ENCODE measurements at places on chromosomes 13 and 19. TPM values are rescaled to one million over a fixed set of nuclear protein-coding genes. Genes with fewer than 3 reads are reported as not detected.

PGLYRP1 gene
- not detected for total RNA-seq

ZNF576 gene
- 13.2 TPM for total RNA-seq

PEAK3 gene
- total RNA-seq: 0.27 TPM

OR7D2 gene
- total RNA-seq: 0.12 TPM

BEST2 gene
- total RNA-seq: not detected

DNA sequence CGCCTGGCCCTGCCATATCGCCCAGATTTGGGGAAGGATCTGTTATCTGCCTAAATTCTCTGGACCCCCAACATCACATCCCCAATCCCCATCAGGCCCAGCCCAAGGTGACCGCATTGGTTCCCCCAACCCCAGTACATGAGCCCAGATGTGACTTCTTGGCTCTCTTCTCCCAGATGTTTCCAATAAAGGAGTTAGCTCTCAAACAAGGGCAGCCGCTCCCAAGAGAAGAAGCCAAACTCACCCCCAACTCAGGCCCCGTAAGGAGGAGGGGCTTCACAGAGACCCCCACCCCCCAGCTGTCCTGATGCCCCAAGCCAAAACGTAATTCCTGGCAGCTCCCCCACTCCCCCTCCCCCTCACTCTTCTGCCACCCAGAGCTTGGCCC, 6.9 kb downstream of the FBN3 start:
- H3K27me3 ChIP-seq: peaks cover 15% of the 10 kb centered on the region
- no peaks in the 10 kb centered on the region for H3K4me1 ChIP-seq
- DNase-seq: no peak
- H3K27ac ChIP-seq: no peak overlapping the region
- no peak overlapping the region for H3K4me3 ChIP-seq

DNA sequence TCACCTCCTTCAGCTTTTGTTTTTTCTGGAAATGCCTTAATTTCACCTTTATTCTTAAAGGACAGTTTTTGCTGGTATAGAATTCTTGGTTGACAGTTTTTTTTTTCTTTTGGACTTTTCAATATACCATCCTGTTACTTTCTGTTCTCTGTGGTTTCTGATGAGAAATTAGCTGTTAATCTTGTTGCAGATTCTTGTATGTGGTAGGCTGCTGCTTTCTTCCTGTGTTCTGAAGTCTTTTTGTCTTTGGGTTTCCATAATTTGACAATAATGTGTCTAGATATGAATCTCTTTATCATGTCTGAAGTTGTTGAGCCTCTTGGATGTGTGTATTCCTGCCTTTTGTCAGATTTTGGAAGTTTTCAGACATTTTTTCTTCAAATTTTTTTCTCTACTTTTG, 12.0 kb downstream of the ZNF283 start:
- peaks cover 95% of the 10 kb centered on the region for H3K36me3 ChIP-seq
- H3K4me3 ChIP-seq: no peak overlapping the region
- no peaks in the 10 kb centered on the region for H3K27me3 ChIP-seq
- DNase-seq: no peak
- no peak overlapping the region for H3K27ac ChIP-seq

DNA sequence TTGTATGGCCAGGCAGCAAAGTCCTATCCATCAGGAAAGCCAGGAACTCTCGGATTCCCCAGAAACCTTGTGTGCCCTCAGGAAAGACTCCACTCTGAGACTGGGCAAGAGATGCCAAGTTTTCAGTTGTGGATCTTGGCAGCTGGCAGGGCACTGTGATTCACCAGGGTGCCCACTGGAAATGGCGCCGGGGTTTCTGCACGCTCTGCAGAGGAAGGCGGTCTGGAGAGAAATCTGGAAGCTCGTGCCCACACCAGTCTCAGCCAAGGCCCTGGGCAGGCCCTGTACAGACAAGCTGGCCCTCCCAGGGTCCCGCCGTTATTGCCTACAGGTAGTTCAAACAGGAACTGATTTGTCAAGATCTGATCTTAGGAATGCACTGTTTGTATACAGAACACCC, 4.9 kb downstream of the NAPA start:
- no peaks in the 10 kb centered on the region for H3K27me3 ChIP-seq
- no peak for DNase-seq
- H3K36me3 ChIP-seq: peaks cover 23% of the 10 kb centered on the region

DNA sequence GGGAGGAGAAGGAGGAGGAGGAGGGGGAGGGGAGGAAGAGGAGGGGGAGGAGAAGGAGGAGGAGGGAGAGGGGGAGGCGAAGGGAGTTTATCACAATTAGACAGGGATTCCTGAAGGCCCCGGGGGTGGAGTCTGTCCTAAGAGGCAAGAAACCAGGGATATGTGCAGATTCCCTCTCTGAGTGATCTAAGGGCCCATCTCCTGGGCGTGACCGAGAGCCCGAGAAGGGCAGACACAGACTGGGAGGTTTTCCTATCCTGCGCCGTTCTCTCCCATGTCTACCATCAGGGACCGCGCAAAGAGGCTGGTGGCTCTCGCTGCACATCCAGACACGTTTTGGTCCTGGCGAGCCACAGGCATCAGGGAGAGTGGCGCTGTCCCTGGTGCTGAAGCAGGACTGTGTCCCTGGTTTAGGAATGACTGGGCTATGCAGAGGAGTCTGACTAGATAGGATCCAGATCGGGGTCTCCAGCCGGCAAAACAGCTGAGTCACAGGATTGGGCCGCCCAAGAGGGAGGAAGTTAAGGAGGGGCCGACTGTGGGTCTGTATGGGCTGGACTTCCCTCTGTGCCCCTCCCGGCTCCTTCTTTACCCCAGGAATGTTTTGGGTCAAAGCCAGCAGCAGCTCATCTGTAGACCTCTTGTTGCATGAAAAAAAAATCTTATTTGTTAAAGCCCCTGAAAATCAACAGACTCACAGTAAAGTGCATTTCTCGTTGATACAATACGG, 17.9 kb upstream of the ZNF175 start:
- no peak overlapping the region for H3K27ac ChIP-seq
- no peaks in the 10 kb centered on the region for H3K27me3 ChIP-seq
- H3K4me1 ChIP-seq: no peaks in the 10 kb centered on the region
- DNase-seq: peak; percentile 74
- H3K36me3 ChIP-seq: no peaks in the 10 kb centered on the region

DNA sequence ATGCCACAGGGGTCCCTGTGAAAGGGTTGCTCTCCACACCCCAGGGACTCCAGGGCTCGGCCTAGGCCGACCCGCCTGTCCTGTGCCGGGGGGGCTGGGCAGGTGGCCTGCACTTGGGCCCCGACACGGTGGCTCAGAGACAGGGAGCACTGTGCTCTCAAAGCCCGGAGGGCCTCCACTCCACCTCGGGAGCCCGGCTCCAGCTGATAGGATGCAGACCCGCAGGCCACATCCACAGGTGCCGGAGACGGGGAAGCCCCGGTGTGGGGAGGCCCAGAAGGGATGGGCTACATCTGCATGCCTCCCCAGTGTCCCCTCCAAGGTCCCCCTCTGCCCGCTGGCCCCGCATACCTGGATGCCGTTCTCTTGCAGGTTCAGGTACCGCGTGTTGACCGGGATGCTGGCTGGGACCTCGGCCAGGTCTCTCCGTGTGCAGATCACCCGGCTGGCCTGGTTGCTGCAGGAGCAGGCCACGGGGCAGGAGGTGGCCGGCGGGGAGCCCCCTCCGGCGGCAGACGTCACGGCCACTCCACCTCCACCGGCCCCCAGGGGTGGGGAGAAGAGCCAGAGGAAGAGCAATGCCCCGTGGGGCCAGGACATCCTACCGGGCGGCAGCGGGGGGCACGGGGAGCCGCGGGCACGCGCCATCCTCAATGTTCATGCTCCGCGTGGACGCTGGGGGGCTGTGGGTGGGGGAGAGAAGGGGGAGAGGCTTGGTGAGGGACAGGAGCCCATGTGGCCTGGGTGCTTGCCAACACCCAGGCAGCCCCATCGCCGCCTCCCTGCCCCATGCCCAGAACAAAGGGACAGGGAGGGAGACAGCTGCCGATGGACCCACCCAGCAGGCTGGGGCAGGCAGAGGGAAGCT, 19.8 kb downstream of the LRRC4B start:
- H3K4me3 ChIP-seq: no peak overlapping the region
- H3K27me3 ChIP-seq: peaks cover 39% of the 10 kb centered on the region
- no peak for DNase-seq

- H3K27me3 ChIP-seq: no peaks in the 10 kb centered on the region
- H3K4me3 ChIP-seq: no peak overlapping the region
- no peak for DNase-seq
- H3K27ac ChIP-seq: no peak overlapping the region
- no peaks in the 10 kb centered on the region for H3K36me3 ChIP-seq
These were observed 948.8 kb upstream of the SLC10A2 start for GRCh38 chr13:104014803-104015645.

DNA sequence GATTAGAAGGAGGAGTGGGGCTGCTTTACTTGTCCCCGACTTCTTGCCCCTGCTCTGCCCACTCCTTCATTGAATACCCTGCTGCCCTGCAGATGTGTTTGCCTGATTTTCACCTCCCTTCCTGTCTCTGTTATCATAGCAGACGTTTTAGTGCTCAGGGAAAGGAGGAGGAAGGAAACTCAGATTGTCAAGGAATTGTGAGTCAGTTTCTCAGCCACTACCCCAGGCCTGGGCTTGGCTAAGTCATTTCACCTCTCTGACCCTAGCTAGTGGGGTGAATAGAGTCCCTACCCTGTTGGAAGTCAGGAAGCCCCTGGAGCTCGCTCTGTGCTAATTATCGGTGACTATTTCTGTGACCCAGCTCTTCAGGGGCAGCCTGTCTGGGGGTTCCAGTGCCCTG, 3.9 kb downstream of the BCKDHA start:
- peaks cover 78% of the 10 kb centered on the region for H3K4me1 ChIP-seq
- H3K27ac ChIP-seq: peak overlapping the region; percentile 14
- H3K27me3 ChIP-seq: no peaks in the 10 kb centered on the region

GRCh38 chr19:46737298-46737654, 8.6 kb upstream of the FKRP start:
- no peak overlapping the region for H3K4me3 ChIP-seq
- no peak for DNase-seq
- H3K27ac ChIP-seq: no peak overlapping the region
- peaks cover 5% of the 10 kb centered on the region for H3K36me3 ChIP-seq
- peaks cover 73% of the 10 kb centered on the region for H3K4me1 ChIP-seq

DNA sequence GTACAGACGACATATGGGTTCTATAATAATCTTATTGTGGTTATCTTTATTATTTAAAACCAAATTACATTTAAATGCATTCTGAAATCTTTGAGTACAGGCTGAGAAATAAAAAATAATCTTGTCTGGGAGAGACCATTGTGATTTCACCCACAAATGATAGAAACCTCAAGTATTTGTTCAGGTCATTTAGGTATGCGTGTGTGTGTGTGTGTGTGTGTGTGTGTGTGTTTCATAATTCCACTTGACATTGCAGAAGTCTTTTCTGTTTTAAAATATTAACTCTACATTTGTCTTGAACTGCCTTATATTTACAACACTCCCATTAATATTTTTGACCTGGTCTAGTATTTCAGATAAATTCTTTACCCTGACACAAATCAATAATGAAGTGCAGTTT, 126.9 kb downstream of the SPRY2 start:
- no peak for DNase-seq
- H3K4me1 ChIP-seq: no peaks in the 10 kb centered on the region
- H3K27me3 ChIP-seq: no peaks in the 10 kb centered on the region
- no peaks in the 10 kb centered on the region for H3K36me3 ChIP-seq
- no peak overlapping the region for H3K4me3 ChIP-seq

- DNase-seq: no peak
- H3K27ac ChIP-seq: no peak overlapping the region
- H3K27me3 ChIP-seq: no peaks in the 10 kb centered on the region
- no peak overlapping the region for H3K4me3 ChIP-seq
- no peaks in the 10 kb centered on the region for H3K36me3 ChIP-seq
- H3K4me1 ChIP-seq: peaks cover 50% of the 10 kb centered on the region
These were observed 17.7 kb downstream of the TSHZ3 start for GRCh38 chr19:31331536-31331935.

GRCh38 chr19:39423258-39424086, 11.0 kb downstream of the PLEKHG2 start:
- no peaks in the 10 kb centered on the region for H3K36me3 ChIP-seq
- H3K27ac ChIP-seq: no peak overlapping the region
- DNase-seq: peak; percentile 9
- H3K4me3 ChIP-seq: no peak overlapping the region

GRCh38 chr13:102788683-102789082, 10.1 kb downstream of the POGLUT2 start:
- H3K36me3 ChIP-seq: peaks cover 56% of the 10 kb centered on the region
- H3K4me1 ChIP-seq: peaks cover 5% of the 10 kb centered on the region
- H3K4me3 ChIP-seq: no peak overlapping the region
- no peaks in the 10 kb centered on the region for H3K27me3 ChIP-seq
- no peak for DNase-seq

DNA sequence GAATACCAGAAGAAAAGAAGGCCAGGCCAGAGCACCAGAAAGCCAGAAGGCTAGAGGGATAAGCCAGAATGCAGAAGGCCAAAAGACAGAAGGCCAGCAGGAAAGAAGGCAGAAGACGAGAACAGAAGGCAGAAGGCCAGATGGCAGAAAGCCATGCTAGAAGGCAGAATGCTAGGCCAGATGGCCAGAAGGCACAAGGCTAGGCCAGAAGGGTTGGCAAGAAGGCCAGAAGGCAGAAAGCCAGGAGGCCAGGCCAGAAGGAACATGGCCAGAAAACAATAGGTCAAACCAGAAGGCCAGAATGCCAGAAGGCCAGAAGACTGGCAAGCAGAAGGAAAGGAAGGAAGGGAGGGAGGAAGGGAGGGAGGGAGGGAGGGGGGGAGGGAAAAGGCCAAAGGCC, 188.8 kb downstream of the TUBA3C start:
- no peaks in the 10 kb centered on the region for H3K27me3 ChIP-seq
- H3K4me1 ChIP-seq: peaks cover 14% of the 10 kb centered on the region
- no peaks in the 10 kb centered on the region for H3K36me3 ChIP-seq
- no peak for DNase-seq
- H3K4me3 ChIP-seq: no peak overlapping the region

Measured in heart right ventricle (tissue), 16 donors.